Esophagus mucosa (tissue), 1 donor: ENCODE measurements at places on chromosomes 4 and X. TPM values are rescaled to one million over a fixed set of nuclear protein-coding genes. Genes with fewer than 3 reads are reported as not detected.

GRCh38 chr4:188439641-188440311, 300.5 kb downstream of the TRIML1 start:
- ATAC-seq, result peak; percentile 52

DNA sequence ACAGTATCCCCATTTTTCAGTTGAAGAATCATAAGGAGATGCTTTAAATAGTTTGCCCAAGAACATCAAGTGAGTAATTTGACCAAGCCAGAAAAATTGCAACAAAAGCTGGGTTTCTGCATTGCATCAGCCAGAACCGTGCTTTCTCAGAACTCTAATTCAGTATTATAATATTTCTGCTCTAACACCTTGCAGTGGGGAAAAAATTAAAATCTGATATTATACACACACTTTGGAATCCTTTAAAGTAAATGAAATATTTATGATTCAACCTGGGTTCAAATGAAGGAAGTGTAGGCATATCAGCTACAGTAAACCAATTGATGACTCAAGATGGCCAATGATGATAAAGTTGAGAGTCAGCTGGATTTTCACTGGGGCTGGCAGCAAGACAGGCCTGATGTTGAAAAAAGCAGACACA, 387.6 kb upstream of the ZFP42 start:
- ATAC-seq, result no peak

DNA sequence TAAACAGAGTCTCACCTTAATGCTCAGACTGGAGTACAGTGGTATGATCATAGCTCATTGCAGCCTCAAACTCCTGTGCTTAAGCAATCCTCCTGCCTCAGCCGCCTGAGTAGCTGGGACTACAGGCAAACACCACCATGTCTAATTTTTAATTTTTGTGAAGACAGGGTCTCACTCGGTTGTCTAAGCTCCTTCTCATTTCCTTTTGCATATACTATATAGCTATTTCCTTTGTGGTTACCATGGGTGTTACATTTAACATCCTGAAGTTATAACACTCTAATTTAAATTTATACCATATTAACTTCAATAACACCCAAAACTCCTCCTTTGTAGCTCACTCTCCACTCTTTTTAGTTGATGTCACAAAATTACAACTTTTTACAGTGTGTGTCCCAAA, 114.3 kb downstream of the DCK start:
- no peak for ATAC-seq

DNA sequence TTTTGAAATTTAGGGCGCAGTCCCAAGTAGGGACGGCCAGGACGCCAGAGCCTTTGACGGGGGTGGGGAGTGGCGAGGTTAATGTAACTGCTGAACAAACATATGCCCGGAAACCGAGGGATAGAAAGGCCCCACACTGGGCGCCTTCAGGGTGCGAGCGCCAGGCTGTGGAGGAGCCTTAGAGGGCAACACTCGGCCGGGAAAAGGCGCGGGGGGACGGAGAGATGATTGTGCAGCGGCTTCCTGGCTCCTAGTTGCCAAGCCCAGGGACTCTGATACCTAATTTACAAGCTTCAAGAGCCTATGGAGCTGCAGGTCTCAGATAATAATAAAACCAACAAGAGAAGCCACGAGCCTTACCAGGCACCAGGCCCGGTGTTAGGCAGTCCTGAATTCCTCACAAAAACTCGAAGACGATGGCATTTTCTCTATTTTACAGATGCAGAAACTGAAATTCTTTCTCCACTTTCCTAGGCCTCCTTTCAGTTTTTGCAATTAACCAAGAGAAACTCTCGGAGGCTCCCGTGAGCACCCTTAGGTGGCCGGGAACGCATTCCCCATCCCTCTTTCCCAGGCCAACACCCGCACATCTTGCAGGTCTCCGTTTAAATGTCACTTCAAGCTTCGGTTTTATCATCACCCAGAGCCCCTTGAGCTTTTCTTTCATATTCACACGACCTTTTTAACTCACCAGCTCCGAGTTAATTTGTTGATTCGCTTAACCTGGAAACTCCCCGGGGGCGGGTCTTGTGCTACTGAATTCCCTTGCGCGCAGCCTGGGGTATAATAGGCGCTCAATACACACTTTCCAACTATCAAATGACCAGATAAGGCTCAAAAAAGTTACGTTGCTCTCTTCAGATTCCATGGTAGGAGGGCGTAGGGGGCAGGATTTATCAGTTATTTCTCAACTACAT, 6.4 kb upstream of the GSX2 start:
- ATAC-seq, result no peak

GRCh38 chr4:108840426-108840975, 77.6 kb upstream of the ETNPPL start:
- ATAC-seq, result peak; percentile 61

DNA sequence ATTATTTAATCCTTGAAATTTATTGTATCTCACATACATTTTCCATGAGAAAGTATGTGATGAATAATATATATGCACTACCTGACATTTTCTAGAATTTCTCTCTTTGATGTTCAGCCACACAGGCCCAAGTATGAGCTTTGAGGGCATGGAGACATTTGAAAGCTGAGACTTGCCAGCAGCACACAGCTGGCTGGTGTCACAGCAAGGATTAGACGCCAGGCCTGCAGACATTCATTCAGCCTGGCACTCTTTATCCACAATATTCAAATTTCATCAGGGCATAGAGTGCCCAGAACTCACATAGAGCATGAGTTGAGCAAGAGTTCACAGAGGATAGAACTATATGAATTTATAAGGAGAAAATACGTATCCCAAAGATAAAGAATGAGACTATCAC, 74.0 kb downstream of the GRIA2 start:
- ATAC-seq, result no peak

GRCh38 chrX:125646195-125646594, 326.5 kb downstream of the TEX13C start:
- ATAC-seq, result no peak

The BEX3 gene
- total RNA-seq, result 46.9 TPM
